ENCODE measurements at places on chromosomes 7 and 10.

DNA sequence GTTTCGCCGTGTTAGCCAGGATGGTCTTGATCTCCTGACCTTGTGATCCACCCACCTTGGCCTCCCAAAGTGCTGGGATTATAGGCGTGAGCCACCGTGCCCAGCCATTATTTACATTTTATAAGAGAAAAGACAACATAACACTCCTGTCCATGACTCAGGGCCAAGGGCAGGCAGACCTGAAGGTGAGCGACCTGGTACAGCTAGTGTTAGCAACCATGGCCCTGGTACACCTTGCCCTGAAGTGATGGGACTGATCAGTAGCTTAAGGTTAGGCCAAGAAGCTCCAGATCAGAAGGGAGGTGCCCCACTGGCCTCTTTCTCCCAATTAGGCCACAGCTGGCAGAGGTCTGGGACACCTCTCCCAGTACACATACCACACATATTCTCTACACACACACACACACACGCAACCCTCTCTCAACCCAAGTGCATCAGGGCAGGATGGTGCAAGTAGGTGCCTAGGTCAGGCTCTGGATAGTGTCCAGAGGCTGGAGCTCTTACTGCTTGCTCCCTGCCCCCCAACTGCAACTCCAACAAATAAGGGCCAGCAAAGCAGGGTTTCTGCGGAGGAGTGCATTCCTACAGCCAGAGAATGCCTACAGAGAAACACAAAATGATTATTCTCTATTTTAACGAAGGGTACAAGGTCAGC, 43.8 kb downstream of the DPCD start:
- H3K4me3 ChIP-seq, result no peak overlapping the region
- H3K36me3 ChIP-seq, result peaks cover 5% of the 10 kb centered on the region
- H3K27me3 ChIP-seq, result no peaks in the 10 kb centered on the region
- no peak overlapping the region for H3K27ac ChIP-seq

GRCh38 chr10:44944354-44944753, 15.2 kb upstream of the RASSF4 start:
- no peaks in the 10 kb centered on the region for H3K36me3 ChIP-seq
- H3K4me1 ChIP-seq, result peaks cover 20% of the 10 kb centered on the region
- H3K27me3 ChIP-seq, result no peaks in the 10 kb centered on the region
- H3K27ac ChIP-seq, result no peak overlapping the region

DNA sequence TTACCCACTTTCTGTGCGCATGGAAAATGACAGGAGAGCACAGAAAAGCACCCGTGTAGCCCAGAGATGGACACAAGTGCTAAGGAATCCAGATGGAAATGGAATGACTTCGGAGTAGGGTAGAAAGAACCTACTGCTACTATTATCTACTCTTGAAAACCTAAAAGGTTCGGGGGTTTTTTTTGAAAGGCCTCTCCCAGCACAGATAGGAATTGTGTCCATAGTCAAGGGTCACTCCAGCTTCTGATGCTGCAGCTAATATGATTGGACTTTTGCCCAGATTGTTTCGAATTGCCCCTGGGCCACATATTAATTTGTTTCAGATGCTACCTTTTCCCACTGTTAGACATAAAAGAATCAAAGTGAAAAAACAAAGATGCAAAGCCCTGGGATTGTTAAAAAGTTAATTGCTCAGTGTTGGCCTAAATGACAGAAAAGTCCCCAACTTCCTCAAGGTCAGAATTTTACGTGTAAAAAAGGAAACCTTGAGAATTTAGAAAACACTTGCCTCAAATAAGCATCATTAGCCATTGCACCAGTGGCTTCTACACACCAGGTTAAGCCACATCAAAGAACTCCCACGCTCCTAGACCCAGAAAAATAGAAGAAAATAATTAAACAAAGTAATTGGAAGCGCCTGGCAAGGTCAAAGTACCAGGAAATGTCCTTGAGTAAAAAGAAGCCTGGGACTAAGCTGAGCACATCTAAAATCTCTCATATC, 40.8 kb upstream of the INSIG1 start:
- no peak overlapping the region for H3K4me3 ChIP-seq
- no peaks in the 10 kb centered on the region for H3K4me1 ChIP-seq
- peak; percentile 20 for DNase-seq
- H3K36me3 ChIP-seq, result no peaks in the 10 kb centered on the region

GRCh38 chr10:68074775-68075549, at the start of gene HERC4:
TSS of gene HERC4 (minus strand) at chr10:68075283. CDS start at chr10:68073108, 2,175 bp downstream.
- peaks cover 3% of the 10 kb centered on the region for H3K36me3 ChIP-seq
- peak within 1 kb of the TSS; percentile 85 for H3K4me3 ChIP-seq
- peak; percentile 91 for DNase-seq
- H3K4me1 ChIP-seq, result no peaks in the 10 kb centered on the region

GRCh38 chr7:657565-658119, 68.9 kb upstream of the DNAAF5 start:
- no peaks in the 10 kb centered on the region for H3K4me1 ChIP-seq
- peaks cover 32% of the 10 kb centered on the region for H3K36me3 ChIP-seq
- peak; percentile 20 for DNase-seq

DNA sequence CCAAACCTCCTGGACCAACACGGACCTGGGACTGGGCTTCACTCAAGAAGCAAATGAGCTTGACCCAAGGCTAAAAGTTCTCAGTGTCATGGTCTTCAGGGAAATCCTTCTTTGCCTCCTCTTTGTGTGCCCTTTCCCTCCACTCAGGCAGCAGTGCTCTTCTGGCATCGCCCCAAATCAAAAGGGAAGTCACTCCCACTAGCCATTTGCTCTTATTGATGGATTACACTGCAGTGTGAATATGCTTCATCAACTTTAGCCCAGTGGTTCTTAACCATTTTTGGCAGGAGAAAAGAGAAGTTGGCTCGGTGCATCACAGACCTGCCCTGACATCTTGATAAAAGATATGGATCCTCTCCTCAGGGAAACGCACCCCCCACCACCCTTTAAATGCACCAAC, 19.2 kb upstream of the IKZF1 start:
- H3K27me3 ChIP-seq, result no peaks in the 10 kb centered on the region
- DNase-seq, result no peak
- no peaks in the 10 kb centered on the region for H3K36me3 ChIP-seq

GRCh38 chr7:112336936-112337576, 113.2 kb upstream of the IFRD1 start:
- DNase-seq, result no peak
- H3K36me3 ChIP-seq, result peaks cover 7% of the 10 kb centered on the region
- no peaks in the 10 kb centered on the region for H3K4me1 ChIP-seq
- H3K27ac ChIP-seq, result no peak overlapping the region
- no peak overlapping the region for H3K4me3 ChIP-seq
- H3K27me3 ChIP-seq, result no peaks in the 10 kb centered on the region

DNA sequence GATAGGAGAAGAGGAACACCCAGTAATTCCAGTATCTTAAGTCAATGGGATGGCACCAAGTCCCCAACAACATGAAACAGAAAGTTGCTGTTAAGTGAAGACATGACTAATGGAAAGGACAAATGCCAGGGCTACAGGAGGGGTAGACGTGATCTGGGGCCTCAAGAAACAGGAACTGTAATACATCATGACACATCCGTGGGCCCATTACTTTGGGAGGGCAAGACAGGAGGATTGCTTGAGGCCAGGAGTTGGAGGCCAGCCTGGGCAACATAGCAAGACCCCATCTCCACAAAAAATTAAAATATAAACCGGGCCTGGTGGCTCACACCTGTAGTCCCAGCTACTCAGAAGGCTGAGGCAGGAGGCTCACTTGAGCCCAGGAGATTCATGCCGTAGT, 408.6 kb upstream of the PRKCQ start:
- H3K4me1 ChIP-seq, result no peaks in the 10 kb centered on the region
- no peaks in the 10 kb centered on the region for H3K27me3 ChIP-seq
- no peak for DNase-seq
- no peak overlapping the region for H3K27ac ChIP-seq
- no peak overlapping the region for H3K4me3 ChIP-seq

DNA sequence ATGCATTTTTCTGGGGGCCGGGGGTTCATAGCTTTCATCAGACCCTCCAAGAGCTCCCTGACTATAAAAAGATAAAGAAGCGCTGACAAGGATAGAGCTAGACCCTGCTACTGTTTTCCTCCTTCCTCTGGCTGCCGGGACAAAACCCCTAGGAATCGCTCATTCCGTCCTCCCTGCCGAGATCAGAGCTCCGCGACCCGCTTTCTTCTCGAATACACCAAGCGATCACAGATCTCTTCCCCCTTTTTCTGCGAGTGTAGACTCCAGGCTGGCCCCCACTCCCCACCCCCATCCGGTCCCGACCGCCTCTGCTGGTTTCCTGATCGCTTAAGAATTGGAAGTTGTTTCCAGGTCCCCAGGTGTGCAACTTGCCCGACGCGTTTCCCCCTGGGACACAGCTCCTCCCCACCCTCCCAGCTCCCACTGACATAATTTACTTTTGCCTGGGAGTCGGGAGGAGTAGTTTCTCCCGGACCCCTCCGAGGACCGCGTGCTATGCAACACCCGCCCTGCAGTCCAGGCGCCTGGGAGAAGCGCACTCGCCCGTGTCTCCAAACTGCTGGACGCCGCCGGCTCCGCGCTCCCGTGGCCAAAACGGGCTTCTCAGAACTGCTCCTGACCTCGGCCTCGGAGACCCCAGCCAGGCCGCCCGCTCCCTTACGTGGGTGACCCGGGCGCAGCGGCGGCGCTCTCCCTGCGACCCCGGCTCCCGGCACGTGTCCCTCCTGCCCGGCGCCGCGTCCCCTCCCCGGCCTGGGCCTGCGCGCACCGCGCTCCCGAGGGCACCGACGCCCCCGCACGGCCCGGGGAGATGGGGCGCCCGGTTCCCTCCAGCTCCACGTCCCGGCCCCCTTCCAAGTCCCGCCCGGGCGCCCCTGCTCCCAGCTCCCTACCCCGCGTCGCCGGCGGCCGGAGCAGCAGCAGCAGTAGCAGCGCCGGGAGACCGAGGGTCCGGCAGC, 552 bp downstream of the IL15RA start:
- H3K27me3 ChIP-seq, result no peaks in the 10 kb centered on the region
- H3K27ac ChIP-seq, result peak overlapping the region; percentile 99
- peak overlapping the region; percentile 95 for H3K4me3 ChIP-seq
- H3K4me1 ChIP-seq, result peaks cover 3% of the 10 kb centered on the region
- peak; percentile 54 for DNase-seq

GRCh38 chr7:93320887-93321286, 88.7 kb downstream of the VPS50 start:
- no peaks in the 10 kb centered on the region for H3K36me3 ChIP-seq
- H3K27ac ChIP-seq, result no peak overlapping the region
- no peak overlapping the region for H3K4me3 ChIP-seq
- no peak for DNase-seq

DNA sequence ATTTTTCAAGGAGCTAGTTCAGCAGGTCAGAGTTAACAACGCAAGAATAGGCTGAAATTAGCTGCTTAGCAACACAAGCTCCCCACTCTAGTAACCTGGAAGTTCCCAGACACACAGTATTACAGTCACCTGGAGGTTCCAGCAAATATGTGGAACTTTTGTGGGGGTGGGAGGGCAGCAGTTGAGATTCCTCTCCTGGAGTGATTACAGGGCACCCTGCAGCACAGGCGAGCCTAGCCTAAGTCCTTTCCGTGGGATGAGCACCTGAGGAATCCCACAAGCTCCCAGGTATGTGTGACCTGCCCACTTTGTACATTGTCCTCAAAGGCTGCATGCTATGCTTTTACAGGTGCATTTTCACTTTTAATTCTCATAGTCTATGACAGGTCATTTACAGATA, 13.6 kb downstream of the TPK1 start:
- H3K4me1 ChIP-seq, result peaks cover 6% of the 10 kb centered on the region
- H3K36me3 ChIP-seq, result no peaks in the 10 kb centered on the region
- no peaks in the 10 kb centered on the region for H3K27me3 ChIP-seq
- peak; percentile 73 for DNase-seq
- no peak overlapping the region for H3K4me3 ChIP-seq
- no peak overlapping the region for H3K27ac ChIP-seq

DNA sequence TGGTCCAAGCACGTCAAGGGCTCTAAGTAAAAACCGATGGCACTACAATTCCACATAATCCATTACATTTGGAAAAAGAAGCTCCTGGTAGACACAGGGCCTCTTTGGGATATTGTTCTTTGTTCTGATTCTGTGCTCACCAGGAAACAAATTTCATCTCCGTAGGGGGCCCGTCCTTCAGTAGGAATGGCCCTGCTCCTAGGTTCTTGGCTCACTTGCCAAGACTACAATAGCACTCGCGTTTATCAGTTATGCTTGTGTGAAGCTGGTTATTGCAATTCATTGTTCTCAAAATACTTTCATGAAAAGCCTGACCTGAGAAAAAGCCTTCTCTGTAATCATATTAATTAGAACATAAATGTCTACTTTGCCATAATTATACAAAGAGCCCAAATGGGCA, 10.3 kb upstream of the ZC3HAV1L start:
- DNase-seq, result no peak
- no peaks in the 10 kb centered on the region for H3K27me3 ChIP-seq
- no peak overlapping the region for H3K27ac ChIP-seq
- H3K36me3 ChIP-seq, result peaks cover 2% of the 10 kb centered on the region

GRCh38 chr7:88401009-88401623, 94.4 kb upstream of the STEAP4 start:
- peak; percentile 12 for DNase-seq
- H3K27me3 ChIP-seq, result no peaks in the 10 kb centered on the region
- H3K36me3 ChIP-seq, result no peaks in the 10 kb centered on the region
- H3K27ac ChIP-seq, result no peak overlapping the region

GRCh38 chr7:119802147-119802546, 470.8 kb upstream of the KCND2 start:
- no peaks in the 10 kb centered on the region for H3K4me1 ChIP-seq
- DNase-seq, result no peak
- H3K27me3 ChIP-seq, result no peaks in the 10 kb centered on the region
- H3K4me3 ChIP-seq, result no peak overlapping the region

GRCh38 chr10:131755200-131755599, 145.6 kb upstream of the PPP2R2D start:
- H3K36me3 ChIP-seq, result no peaks in the 10 kb centered on the region
- H3K27me3 ChIP-seq, result no peaks in the 10 kb centered on the region
- DNase-seq, result no peak
- H3K27ac ChIP-seq, result no peak overlapping the region
- H3K4me3 ChIP-seq, result no peak overlapping the region

DNA sequence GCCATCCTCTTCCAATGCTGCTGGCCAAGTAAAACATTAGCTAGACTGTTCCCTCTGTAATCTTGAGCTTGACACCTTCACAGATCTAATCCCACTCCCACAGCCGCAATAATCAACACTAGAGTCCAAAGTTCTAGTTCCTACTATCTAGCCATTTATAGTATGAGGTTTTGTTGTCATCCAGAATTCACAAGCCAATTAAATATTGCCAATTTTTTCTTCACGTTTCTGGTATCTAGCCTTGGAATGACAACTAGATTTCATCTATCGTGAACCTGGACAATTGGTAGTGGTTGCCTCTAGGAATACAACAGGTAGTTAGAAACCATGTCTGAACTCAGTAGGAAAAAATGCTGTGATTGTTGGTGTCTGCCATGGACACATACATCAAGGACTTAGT, 10.4 kb downstream of the WASL start:
- H3K4me3 ChIP-seq, result no peak overlapping the region
- H3K27ac ChIP-seq, result no peak overlapping the region
- peaks cover 6% of the 10 kb centered on the region for H3K36me3 ChIP-seq
- DNase-seq, result peak; percentile 90
- peaks cover 10% of the 10 kb centered on the region for H3K4me1 ChIP-seq
